ENCODE measurements at places on chromosomes 13 and 19. TPM values are rescaled to one million over a fixed set of nuclear protein-coding genes. Genes with fewer than 3 reads are reported as not detected.

GRCh38 chr13:46605825-46606554 is 53.0 kb downstream of the LRCH1 start:
- no peaks in the 10 kb centered on the region for H3K36me3 ChIP-seq
- peaks cover 60% of the 10 kb centered on the region for H3K4me1 ChIP-seq
- H3K27me3 ChIP-seq = no peaks in the 10 kb centered on the region
- H3K27ac ChIP-seq = no peak overlapping the region
- DNase-seq = no peak
- H3K4me3 ChIP-seq = no peak overlapping the region

DNA sequence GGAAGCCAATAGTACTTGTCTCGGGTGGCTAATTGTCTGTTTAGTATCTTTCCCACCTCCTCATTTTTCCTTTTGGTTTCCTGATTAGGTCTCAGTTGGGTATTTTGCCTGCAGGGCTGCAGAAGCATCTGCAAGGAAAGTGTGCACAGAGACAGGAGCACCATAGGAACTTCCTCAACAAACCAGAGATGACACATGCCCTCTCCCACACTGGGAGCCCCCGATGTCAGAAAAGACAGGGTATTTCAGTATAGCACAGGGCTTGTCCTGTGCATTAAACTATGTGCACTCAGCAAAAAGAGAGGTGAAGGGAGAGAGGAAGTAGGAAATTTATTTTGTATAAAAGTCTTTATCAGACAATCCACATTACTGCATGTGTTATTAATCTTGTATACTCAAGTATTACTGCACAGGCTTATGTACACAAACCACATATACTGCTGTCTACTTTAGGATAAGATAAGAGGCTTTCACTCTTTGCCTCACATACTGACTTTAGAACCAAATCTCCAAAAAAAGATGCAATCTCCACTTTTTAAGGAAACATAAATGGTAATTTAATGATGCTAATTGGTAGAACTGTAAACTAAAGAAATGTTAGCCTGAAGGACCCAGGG is 501.0 kb downstream of the FOXO1 start:
- H3K36me3 ChIP-seq = no peaks in the 10 kb centered on the region
- DNase-seq = no peak
- no peaks in the 10 kb centered on the region for H3K27me3 ChIP-seq
- H3K4me3 ChIP-seq = no peak overlapping the region
- H3K27ac ChIP-seq = no peak overlapping the region
- peaks cover 14% of the 10 kb centered on the region for H3K4me1 ChIP-seq

DNA sequence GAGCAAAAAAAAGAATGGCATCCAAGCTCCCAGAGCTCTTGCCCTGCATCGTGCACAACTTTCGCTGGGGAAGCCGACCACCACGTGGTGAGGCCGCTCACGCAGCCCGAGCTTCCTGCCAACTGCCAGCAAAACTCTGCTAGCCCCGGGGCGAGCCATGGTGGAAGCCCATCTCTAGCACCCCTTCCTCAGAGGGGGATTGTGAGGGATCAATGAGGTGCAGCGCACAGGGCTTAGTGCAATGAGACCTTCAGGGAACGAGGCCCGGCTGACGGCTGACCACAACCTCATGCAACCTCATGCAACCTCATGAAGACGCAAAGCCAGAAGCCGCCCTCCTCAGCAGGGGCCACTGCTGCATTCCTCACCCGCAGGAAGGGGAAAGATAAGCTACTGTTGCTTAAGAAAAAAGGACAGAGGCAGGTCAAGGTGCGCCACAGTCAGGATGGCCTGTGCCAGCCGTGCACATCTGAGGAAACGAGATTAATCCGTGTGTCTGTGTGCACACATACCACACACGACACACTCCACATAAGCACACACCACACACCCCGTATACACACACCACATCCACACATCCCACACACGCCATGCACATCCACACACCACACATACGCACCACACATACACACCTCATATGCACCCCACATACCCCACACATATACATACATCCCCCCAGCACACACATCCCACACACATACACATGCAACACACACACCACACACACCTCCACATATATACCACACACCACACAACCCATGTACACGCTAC is 9.6 kb downstream of the HSPBP1 start:
- no peak overlapping the region for H3K4me3 ChIP-seq
- H3K27me3 ChIP-seq = no peaks in the 10 kb centered on the region
- H3K36me3 ChIP-seq = peaks cover 9% of the 10 kb centered on the region
- DNase-seq = no peak
- H3K27ac ChIP-seq = no peak overlapping the region
- H3K4me1 ChIP-seq = no peaks in the 10 kb centered on the region

DNA sequence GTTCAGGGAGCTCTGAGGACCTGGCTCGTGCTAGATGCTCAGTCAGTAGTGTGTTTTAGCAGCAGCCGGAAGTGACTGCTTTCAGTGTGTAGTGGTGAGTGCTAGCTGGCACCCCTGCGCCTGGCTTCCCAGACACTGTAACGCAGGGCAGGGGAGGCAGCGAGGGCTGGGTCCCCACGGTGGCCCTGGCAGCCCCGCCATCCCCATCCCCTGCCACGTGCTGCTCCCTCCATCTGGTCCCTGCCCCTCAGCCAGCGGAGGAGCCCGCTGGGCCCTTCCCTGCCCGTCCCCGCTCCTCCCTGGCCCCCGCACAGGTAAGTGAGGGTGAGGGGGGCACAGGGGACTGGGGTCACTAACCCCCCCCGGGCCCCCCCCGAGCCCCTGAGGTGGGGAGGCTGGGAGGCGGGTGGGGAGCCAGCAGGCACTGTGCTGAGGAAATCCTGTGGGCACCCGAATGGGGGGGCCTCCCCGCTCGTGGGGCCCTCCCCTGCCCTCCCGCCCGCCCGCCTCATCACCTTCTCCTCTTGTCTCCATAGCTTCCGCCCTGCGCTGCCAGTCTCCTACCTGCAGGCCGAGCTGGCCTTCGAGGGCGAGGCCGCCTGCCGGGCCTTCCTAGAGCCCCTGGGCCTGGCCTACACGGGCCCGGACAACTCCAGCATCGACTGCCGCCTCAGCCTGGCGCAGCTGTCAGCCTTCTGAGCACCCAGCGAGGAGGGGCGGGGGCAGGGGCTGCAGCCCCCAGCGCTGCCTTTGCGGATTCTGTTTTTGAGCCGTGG is 3.2 kb downstream of the LENG9 start:
- peaks cover 7% of the 10 kb centered on the region for H3K4me1 ChIP-seq
- H3K27ac ChIP-seq = no peak overlapping the region
- DNase-seq = no peak
- H3K36me3 ChIP-seq = peaks cover 43% of the 10 kb centered on the region
- H3K4me3 ChIP-seq = no peak overlapping the region
- no peaks in the 10 kb centered on the region for H3K27me3 ChIP-seq

DNA sequence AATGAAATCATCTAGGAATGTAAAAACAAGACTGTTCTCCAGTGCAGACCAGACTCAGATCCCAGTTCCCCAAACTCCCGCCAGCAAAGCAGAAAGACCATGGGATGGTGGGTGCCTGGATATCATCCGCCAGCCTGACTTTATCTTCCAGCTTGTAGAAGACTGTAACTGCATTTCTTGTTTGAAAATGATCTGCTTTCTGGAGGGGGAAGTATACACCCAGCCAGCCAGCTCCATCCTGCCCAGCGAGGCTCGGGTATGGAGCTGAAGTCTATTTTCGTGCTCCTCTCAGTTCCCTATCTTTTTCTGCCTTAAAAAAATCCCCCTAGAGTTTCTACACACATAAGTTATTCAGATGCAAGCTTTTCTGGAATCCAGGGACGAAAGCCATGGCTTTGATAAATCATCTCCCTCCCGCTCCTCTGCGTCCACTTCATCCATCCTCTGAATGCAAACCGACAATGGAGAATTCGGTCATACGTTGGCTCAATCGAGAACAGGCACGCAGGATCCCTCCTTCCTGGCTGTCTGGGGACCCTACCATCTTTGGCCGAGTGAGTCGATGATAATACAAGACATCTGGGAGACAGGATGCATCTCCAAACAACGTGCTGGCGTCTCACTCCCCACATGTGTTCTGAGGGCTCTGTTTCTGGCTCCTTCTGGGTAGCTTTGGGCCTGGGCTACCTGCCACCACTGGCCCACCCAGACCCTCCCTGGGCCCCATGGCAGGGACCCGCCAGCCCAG is 31.2 kb downstream of the CEBPG start:
- H3K4me3 ChIP-seq = no peak overlapping the region
- DNase-seq = no peak
- no peak overlapping the region for H3K27ac ChIP-seq
- no peaks in the 10 kb centered on the region for H3K27me3 ChIP-seq

DNA sequence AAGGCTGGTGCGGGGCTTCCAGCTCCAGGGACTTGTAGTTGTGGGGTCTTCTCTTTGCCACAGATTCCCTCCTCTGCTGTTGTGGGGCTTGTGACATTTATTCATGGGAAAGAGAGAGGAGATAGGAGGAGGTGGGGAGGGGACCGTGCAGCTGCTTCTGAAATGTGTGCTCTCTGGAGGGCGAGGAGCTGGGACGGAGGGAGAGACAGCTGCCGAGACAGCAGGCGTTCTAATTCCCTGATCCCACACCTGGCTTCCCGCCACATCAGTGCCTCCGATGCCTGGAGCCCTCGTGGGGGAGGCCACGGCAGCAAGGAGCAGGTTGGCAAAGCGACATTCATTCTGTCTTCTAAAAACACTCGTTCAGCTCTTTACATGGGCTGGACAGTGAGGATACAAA is 164.4 kb downstream of the USP12 start:
- H3K27ac ChIP-seq = no peak overlapping the region
- H3K36me3 ChIP-seq = no peaks in the 10 kb centered on the region
- H3K4me3 ChIP-seq = peak overlapping the region; percentile 50

DNA sequence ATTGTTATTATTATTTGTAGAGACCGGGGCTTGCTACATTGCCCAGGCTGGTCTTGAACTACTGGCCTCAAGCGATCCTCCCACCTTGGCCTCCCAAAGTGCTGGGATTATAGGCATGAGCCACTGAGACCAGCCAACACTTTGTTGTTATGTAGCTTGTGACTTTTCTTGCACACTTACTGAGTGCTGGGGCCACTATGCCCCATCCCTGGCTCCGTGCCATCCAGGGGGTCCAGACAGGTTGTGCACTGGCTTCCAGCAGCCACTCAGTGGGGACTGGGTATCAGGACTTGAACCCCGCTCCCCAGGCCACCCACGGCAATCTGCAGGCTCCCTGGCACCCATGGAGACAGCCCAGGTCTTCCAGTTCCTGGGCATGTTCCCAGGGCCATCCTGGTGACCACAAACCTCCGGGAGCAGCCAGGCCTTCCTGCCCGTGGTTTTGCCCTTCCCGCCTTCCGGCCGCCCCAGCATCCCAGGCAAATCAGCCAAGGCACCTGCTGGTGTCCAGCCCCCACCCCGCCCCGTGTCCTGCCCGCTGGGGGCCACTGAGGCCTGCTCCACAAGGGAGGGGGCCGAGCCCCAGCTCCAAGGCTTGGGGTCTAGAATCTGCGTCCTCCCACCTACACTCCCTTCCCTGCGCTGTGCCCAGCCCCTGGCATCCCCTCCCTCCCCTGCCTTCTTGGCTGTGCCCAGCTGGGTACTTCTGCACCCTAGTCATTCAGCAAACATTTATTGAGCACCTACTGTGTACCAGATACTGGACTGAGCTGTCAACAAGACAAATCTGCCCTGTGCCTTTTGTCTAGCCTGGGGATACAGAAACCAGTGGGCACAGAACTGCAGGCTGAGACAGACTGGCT is 23.7 kb upstream of the SEMA6B start:
- H3K4me1 ChIP-seq = peaks cover 22% of the 10 kb centered on the region
- no peak for DNase-seq
- peak overlapping the region; percentile 50 for H3K27ac ChIP-seq
- H3K27me3 ChIP-seq = no peaks in the 10 kb centered on the region
- no peaks in the 10 kb centered on the region for H3K36me3 ChIP-seq

DNA sequence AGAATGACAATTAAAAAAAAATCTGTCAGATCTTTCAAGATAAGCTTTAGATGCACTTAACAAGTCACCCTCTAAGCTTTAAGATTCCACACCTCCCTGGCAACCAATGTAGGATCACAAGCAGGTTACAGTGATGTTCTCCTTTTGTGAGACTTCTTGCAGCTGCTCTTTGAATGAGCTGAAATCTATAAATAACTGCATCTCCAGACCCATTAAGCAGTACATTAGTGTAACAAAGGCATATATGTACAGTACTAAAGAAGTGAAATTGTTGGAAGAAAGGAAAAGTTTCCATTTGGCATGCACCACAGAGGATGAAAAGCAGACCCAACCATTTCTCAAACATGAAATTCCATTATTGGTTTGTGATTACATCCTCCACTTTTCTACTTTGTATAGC is 364.7 kb downstream of the ENOX1 start:
- no peak overlapping the region for H3K27ac ChIP-seq
- no peak for DNase-seq
- no peaks in the 10 kb centered on the region for H3K4me1 ChIP-seq
- no peaks in the 10 kb centered on the region for H3K36me3 ChIP-seq
- H3K4me3 ChIP-seq = no peak overlapping the region

DNA sequence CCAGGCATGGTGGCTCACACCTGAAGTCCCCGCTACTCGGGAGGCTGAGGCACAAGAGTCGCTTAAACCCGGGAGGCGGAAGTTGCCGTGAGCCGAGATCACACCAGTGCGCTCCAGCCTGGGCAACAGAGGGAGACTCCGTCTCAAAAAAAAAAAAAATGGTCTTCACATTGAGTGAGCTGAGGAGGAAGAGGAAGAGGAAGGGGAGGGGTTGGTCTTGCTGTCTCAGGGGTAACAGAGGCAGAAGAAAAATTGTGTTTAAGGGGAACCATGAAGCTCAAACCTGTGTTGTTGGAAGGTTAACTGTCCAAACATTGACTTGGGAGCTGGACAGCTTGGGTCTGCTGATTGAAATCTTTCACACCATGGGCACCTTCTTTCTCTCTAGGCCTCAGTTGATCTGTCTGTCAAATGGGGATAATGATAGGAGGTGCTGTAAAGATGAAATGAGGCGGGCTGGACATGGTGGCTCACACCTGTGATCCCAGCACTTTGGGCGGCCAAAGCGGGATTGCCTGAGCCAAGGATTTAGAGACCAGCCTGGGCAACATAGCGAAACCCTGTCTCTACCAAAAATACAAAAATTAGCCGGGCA is 9.8 kb upstream of the SLC44A2 start:
- H3K4me3 ChIP-seq = no peak overlapping the region
- H3K27ac ChIP-seq = no peak overlapping the region
- H3K4me1 ChIP-seq = peaks cover 27% of the 10 kb centered on the region
- H3K36me3 ChIP-seq = no peaks in the 10 kb centered on the region

DNA sequence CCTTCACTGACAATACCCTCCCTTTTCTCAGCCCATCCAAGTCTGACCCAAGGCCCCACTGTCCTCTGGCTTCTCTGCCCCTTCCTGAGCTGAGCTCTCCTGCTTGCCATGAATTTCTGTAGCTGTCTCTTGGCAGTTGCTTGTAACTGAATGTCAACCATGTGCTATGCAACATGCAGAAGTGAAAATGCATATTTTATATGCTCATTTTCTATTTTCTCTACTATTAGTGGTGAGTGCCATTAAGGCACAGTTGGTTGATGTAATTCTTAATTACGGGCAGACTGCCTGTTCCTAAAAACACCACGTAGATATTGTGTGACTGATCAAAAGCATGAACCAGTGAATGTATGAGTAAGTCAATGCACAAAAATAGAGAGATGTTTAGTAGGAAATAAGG is 29.6 kb downstream of the TNFSF11 start:
- H3K4me3 ChIP-seq = no peak overlapping the region
- no peak overlapping the region for H3K27ac ChIP-seq
- peaks cover 20% of the 10 kb centered on the region for H3K27me3 ChIP-seq
- no peaks in the 10 kb centered on the region for H3K36me3 ChIP-seq

Gene GIPC1
- total RNA-seq = 103 TPM

Gene AZU1
- not detected for total RNA-seq

Gene MCEMP1
- total RNA-seq = not detected

Gene KLF2
- total RNA-seq = 39.4 TPM

Data from HCT116 (cell line).